Left cardiac atrium (tissue), 4 donors: ENCODE measurements at places on chromosomes 6 and 20. TPM values are rescaled to one million over a fixed set of nuclear protein-coding genes. Genes with fewer than 3 reads are reported as not detected.
A peak's percentile ranks its signal among the peaks of the same experiment; 100 is the strongest.

DNA sequence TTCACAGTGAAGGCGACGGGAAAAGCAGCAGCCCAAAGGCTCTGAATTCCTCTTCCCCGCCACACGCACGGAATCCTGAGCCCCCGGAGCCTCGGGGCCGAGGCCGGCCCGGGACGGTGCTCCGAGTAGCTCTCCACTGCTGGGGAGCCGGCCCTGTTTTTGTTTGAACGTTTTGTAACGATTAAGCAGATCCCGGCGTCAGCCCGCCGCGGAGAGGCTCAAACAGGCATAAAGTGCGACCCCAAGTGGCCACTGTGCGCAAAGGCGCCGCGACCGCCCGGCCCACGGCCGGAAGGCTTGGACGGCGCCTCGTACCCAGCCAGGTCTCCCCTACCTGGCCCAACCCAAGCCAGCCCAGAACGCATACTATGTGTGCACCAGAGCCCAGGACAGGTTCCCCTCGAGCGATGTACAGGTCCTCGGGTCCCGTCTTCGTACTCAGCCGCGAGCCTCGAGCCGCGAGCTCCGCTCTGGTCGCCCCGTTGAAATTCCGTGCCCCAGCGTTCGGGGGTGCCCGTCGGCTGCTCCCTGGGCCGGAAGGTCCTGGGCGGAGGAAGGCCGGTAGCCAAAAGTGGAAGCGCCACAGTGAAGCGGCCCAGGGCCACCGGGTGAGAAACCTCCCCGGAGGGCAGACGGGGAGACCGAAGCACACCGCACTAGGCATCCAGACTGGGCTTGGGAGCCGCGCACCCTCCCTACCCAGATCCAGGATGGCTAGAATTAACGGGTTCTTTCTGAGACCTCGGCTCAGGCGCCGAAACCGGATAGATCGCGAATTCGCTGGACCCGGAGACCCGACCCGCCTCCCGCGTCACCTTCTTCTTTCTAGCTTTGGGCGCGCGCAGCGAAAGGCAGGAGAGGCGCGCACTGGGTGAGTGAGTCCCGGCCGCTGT, 1.2 kb upstream of the MAFB start:
- DNase-seq = peak; percentile 94

The LY6G6F gene
- not detected for total RNA-seq

The TRIM15 gene
- total RNA-seq = not detected

DNA sequence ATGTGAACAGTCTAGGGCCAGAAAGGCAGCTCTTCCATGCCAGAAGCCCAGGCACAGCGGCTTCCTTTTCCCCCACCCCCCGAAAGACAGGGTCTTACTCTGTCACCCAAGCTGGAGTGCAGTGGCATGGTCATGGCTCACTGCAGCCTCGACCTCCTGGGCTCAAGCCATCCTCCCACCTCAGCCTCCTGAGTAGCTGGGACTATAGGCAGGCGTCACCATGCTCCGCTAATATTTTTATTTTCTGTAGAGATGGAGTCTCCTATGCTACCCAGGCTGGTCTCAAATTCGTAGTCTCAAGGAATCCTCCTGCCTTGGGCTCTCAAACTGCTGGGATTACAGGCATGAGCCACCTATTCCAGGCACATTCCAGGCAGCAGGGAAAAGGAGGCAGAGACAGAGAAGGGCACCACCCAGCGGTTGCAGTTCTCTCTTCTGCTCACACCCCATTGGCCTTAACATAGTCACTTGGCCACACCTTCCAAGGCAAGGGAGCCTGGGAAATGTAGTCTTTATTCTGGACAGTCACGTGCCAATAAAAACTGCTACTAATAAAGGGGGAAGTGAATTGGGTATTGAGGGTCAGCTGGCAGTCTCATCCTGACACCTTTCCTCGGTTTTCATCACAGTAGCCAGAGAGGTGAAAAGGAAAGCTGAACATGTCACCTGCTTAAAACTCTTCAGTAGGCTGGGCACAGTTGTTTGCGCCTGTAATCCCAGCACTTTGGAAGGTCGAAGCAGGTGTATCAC, 205.9 kb downstream of the ZMYND8 start:
- peak; percentile 63 for DNase-seq

DNA sequence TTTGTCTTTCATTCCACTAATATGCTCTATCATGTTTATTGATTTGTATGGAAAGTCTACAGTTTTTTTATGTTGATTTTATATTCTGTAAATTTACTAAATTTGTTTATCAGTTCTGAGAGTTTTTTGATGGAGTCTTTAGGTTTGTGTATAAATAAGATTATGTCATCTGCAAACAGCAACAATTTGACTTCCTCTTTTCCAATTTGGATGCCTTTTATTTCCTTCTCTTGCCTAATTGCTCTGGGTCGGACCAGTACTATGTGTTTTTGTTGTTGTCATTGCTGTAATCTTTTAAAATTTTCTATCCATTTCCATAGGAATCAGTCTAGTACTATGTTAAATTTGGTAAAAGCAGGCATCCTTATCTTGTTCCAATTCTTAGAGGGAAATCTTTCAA, 31.5 kb upstream of the POLR1H start:
- no peak for DNase-seq

The TPBG gene
- 9.8 TPM for total RNA-seq

The NFKBIE gene
- 3.8 TPM for total RNA-seq

The TSPO2 gene
- total RNA-seq = not detected

The ADAM33 gene
- 18.5 TPM for total RNA-seq

- no peak for DNase-seq
Measured at GRCh38 chr6:97632341-97632740, 349.3 kb upstream of the MMS22L start.

GRCh38 chr6:168155821-168156741, 77.1 kb upstream of the FRMD1 start:
- no peak for DNase-seq

- DNase-seq = no peak
Measured at GRCh38 chr6:162068340-162068739, 659.2 kb downstream of the PRKN start.

DNA sequence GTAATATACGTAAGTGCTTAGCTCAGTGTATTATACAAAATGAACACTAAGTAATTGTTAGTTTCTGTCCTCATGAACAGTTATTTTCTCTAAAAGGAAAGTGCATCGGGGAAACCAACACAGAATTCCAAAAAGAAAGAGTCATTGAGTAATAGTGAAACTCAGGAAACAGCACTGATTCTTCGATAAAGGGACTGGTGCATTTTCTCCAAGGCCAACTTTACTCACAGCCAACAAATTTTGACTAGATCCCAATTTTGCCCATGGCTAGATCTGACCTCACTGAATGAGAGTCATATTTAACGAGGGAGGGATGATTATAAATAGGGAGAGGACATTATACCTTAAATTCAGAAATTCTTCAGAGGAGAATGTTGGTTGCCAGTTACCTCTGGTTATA, 390.9 kb upstream of the NRSN1 start:
- no peak for DNase-seq

- DNase-seq = no peak
Measured at GRCh38 chr20:64160526-64161355, 3.5 kb upstream of the MYT1 start.
